Stimulated activated CD4-positive, alpha-beta T cell treated with anti-CD3 and anti-CD28 coated beads, Interleukin-1b, Interleukin-23, amount 100 ng/mL, for 4 hours (primary cell): ENCODE measurements at places on chromosomes 4 and X.
A peak's percentile ranks its signal among the peaks of the same experiment; 100 is the strongest.

DNA sequence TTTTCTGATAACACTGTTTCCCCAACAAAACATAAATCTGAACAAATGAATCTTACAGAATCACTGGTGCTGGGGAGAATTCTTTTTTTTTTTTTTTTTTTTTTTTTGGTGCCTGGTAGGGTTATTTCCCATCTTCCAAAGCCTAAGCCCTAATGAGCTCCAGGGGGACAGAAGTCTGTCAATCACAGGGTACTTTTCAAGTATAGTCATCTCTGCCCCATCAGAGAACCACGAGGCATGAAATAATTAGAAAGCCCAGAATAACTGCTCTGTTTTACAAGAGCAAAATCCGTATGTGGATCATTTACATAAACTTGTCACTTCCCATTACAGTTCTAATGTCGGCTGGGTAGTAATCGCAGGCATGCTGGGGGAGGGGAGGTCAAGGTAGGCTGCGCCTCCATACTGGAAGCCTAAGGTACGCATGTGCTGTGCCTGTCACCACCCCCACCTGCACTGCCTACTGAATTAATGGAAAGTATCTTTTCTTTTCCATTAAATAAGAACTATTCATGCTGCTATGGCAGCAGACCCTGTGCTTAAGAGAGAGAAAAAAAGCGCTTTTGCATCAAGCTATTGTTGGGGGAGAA, 164.7 kb upstream of the LEF1 start:
- DNase-seq, result no peak

GRCh38 chr4:100041646-100042045, 91.6 kb upstream of the H2AZ1 start:
- no peak for DNase-seq

DNA sequence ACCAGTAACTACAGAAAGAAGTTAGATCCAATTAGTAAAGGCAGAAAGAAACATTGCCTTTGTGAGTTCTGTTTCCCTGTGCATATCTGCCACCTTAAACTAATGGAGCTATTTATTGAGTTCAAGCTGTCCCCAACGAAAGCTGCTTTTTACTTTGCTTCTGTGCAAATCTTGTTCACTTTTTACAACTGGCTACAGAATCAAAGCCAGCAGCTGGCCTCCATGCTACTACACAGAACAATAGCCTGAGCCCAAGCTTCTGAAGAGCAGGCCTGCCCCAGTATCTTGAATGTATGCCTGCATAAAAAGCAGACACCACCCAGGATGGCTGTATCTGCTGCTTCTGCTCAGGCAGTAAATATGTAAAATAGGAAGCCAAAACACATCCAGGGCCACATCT, 28.1 kb downstream of the ANK2 start:
- DNase-seq, result no peak

DNA sequence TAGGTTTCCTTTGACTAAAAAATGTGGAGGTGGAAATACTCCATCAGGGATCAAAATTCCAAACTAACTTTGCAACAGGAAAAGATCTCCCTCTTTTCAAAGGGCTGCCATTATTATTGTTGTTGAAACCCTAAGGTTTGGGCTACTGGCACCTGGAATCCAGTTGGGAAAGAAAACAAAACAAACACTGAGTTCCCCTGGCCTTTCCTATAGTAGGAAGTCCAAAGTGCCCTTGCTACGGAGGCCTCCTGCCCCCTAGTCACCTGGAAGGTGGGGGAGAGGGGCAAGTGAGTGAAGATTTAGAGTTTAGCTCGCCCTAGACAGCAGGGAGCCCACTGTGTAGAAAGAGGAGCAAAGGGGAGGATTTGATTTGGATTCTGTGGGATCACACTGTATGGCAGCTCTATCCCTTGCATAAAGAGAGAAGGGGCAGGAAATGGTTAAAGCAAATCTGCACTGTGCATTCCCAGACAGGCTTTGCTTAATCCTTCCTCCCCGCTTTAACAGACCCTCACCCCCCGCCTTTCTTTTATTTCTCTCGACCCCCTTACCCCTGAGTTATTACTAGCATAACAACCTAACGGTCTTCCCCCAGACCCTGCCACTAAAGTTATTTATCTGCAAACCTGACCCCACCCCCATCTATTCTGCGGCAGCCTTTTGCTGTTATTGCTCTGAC, 627 bp upstream of the FAT4 start:
- DNase-seq, result no peak

- DNase-seq, result no peak
These were observed 2.4 kb downstream of the NELFA start for GRCh38 chr4:2006367-2006766.

DNA sequence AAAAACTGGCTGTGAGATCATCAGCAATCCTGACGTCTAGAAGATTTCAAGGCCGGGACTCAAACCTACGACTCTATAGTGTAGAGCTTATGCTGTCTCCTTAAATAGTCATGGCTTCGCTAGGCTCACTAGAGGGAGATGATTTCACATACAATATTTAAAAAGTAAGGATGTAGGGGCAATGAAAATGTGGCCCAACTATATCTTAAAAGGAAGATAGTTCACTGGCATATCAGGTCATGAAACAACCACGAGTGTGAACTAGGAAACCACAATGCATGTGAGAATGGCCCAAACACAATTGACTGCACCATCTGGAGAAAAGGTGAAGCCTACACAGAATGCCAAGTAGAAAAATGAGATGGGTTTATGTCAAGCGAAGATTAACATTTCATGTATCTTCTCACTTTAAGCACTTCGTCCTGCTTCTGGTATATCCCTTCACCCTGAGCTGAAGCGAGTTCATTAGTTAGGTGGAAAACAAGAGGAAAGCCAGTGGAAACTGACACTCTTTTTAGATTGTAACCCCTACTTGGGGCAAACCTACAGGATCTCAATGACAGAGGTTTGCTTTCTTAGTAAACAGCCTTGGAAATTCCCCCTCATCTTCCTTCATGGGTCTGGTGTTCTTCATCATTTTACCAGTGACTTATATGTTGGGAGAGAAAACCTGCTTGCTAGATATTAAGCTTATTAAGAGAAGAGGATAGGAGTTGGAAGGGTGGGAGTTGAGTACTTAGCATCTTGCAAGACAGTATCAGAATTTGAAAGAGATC, 17.4 kb downstream of the FAM9C start:
- DNase-seq, result no peak

GRCh38 chr4:8108261-8108660, 50.4 kb downstream of the ABLIM2 start:
- DNase-seq, result no peak

DNA sequence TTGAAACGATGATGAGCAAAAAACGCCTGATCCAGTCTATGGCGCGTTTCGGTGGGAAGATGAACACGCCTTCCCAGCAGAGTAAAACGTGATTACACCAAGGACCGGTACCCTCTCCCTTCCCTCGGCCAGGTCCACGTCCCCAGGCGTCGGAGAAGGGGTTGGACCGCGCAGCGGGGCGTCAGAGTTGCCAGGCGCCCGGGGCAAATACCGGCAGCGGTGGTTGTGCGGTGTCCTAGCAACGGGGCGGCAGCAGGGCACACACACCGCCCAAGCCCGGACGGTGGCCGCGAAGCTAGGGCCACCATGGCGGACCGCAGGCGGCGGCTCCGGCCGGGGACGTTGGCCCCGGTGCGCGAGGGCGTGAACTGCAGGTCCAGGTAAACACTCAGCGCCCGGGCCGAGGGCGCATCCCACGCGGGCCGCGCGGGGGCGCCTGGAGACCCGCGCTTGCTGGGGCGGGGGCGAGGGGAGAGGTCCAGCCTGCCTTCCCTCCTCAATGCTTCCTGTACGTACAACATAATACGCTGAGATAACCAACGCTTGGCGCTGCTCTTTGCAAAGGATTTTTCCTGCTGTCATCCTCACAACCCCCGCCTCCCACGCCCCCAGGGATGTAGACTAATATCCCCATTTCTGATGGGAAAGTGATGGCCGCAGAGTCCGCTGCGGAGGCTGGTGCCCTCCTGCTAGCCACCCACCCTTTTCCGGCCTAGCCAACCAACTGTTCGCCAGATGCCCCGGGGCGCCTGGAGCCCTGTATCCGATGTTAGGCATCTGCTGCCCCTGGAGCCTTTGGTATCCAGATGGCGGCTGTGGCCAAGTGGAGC, at the start of gene FAM47E:
Gene FAM47E, plus strand, starts transcription at position 281 of the 830 bp plus-strand sequence. Its CDS starts 26 bp downstream, at position 307.
- DNase-seq, result peak; percentile 2

GRCh38 chr4:187666034-187666433, 329.5 kb upstream of the ZFP42 start:
- DNase-seq, result no peak

- DNase-seq, result no peak
These were observed 4.8 kb downstream of the CAPN6 start for GRCh38 chrX:111265486-111265885.
